ENCODE measurements at places on chromosomes 1 and 21. TPM values are rescaled to one million over a fixed set of nuclear protein-coding genes. Genes with fewer than 3 reads are reported as not detected.

DNA sequence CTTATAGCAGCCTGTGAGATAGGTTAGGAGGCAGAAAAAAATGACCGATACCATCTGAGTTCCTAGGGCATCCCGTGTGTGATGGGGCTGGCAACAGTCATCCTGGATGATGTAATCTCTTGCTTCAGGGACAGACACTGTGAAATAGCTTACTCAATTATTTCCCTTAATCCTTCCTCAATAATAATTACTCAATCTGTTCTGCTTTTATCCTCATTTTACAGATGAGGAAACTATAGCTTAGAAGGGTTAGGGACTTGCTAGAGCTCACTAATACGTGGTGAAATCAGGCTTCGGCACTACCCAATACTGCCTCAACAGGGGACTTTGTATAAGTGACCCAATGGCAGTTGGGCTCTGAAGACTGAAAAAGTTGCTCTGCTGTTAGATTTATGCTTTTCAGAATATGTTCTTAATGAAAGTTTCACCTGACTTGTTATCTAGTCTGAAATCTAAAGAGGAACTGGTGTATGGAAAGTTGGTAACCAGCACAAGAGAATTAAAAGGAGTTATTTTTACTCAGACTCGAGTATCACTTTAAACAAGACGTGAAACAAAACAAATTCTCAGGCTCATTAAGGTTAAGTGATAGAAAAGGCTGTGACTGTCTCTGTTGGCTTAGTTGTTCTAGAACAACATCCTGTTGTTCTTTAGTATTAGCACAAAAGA is 14.4 kb downstream of the CD55 start:
- DNase-seq = no peak

GRCh38 chr21:19767546-19767945 is 1230.7 kb upstream of the NCAM2 start:
- DNase-seq = no peak

- DNase-seq = no peak
Measured at GRCh38 chr1:214280386-214281020, 456 bp upstream of the SMYD2 start.

GRCh38 chr1:40836283-40836682 is 25.9 kb downstream of the CITED4 start:
- DNase-seq = no peak

Gene TMPRSS15
- total RNA-seq = not detected

- DNase-seq = no peak
Measured at GRCh38 chr1:151478923-151479322, 19.6 kb upstream of the POGZ start.

Gene LYPD8
- not detected for total RNA-seq

DNA sequence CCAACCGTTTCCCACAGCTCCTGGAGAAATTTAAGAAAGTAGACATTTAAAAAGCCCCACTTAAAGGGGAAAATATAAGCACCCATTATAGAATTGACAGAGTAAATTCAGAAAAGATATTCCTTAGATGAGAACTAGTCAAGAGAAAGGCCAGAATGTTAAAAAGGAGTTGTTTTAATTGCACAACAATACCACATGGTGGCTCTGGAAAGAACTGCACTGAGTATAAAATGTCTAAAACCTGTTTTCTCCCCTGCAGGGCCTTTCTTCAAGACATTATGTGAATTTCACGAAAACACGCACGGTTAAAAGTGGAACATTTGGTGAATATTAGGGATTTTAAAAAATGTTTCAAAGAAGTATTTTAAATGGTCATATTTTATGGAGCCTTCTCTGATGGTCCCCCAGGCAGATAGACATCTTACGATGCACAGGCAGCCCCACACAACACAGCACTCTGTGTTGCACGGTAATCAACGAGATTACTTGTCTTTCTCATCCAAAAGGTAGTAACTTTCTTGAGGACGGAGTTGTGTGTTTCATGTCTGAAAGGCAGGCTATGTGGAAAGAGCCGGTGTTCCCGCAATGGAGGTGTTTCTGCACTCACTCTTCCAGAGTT is 101.9 kb downstream of the PRRX1 start:
- no peak for DNase-seq

GRCh38 chr21:35273333-35273732 is 224.2 kb upstream of the RUNX1 start:
- no peak for DNase-seq

Gene SERTAD4
- not detected for total RNA-seq

Gene NES
- total RNA-seq = not detected

Gene IQGAP3
- 0.19 TPM for total RNA-seq

DNA sequence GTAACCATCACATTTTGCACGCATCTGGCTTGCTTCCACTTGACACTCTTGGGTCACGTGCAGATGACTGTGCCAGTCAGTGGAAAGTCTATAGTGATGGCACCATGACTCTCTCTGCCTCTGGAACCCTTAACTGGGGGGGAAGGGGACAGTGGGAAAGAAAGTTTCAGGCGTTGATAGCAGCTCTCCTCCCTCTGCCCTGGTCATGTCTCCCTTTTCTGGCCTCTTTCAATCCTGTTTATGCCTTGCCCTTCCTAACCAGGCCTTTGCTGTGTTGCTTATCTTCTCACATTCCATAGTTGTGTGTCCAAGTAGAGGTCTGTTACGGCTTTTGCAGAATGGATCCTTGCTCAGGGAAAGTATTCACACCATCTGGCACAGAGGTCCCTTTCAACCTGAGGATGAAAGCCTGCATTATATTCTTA is 93.5 kb downstream of the NRDC start:
- DNase-seq = no peak

DNA sequence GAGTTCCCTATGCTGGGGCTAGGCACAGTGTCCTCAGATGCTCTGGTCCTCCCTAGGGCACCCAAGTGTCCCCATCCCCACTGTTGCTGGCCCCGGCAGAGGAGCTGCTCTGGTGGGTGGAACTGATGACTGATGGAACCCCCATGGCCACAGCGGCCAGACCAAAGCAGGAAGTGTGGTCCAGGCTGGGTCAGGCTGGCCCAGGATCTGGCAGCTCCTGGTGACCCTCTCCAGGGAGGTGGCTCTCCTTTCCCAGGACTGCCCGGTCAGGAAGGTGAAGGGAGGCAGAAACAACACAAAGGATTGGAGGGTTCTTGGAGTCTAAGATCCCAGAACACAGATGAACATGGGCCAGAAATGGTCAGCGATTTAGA is 1.1 kb downstream of the NKAIN1 start:
- no peak for DNase-seq

Gene MARCKSL1
- 46.5 TPM for total RNA-seq

Gene LRRC8D
- total RNA-seq = 30.9 TPM

DNA sequence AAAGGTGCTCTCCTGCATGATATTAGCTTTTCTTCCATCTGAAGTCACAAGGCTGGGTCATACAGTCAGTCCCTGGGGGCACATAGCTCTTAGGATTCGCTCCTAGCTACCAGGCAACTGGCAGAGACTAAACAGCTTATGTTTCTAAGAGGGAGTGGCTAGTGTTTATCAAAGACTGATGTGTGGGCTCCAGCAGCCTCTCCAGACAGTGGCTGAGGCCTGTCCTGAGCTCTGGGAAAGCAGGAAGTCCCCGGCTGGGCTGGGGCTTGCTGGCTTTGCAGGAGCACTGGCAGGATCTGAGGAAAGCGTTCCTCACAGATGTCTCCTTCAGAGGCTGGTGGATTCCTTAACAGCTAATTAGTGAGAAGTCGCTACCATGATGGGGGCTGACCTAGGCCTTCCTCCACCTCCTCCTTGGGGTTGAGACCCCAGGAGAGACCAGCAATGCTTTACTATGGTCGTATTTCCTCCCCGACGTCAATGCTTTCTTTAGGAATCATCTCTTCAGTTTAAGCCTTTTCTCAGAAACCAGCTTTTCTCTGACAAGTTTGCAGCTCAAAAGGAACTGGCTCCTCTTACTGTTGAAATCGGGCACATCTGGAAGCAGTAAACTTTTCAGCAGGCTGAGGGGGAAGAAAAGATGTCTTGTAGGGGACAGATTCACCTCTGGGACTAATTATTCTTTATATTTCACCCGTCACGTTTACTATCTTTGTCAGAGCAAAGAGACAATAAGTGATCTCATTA is 33.5 kb upstream of the HHAT start:
- DNase-seq = no peak

All from T-cell (primary cell).